ENCODE measurements at places on chromosomes 12 and 14.

GRCh38 chr12:105417732-105418131 lies 87.2 kb downstream of the C12orf75 start:
- DNase-seq: no peak

GRCh38 chr12:65430571-65431306 lies 152.3 kb downstream of the MSRB3 start:
- DNase-seq: peak; percentile 10

- no peak for DNase-seq
Measured at GRCh38 chr14:102252834-102253801, 51.8 kb downstream of the MOK start.

- DNase-seq: no peak
Measured at GRCh38 chr14:89040080-89040459, 215.6 kb downstream of the TTC8 start.

Data from HepG2 (cell line).